Activated CD4-positive, alpha-beta T cell treated with anti-CD3 and anti-CD28 coated beads, Interleukin-2, amount 10 ng/mL, durations not matched to agents 24 days and 14 days (primary cell): ENCODE measurements at places on chromosomes 3 and 15. TPM values are rescaled to one million over a fixed set of nuclear protein-coding genes. Genes with fewer than 3 reads are reported as not detected.

DNA sequence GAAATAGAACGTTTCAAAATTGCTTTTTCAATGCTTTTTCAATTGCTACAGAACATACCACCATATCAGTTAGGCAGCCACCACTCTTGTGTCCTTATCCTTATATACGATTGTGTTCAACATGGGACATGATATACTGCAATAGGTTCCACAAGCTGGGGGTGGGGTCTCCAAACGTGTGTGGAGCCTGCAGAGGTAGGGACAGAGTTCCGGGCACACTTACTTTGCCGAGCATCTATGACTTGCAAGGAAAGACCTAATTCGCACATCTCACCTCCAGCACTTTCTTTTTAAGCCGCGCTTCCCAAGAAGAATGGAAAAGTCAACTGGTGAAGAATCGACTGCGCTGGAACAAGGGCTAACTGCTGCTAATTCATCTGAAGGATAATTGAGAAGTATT, 39.6 kb upstream of the SFMBT1 start:
- DNase-seq, result no peak

DNA sequence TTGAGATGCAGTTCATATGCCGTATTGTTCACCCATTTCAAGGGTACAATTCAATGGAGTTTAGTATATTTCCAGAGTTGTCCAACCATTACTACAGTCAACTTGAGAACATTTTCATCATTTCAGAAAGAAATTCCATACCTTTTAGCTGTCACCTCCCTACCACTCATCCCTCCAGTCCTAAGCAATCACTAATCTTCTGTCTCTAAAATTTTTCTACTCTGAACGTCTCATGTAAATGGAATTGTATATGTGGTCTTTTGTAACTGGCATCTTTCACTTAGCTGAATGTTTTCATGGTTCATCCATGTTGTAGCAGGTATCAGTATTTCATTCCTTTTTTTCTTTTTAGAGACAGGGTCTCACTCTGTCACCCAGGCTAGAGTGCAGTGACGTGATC, 51.1 kb downstream of the CMTM7 start:
- no peak for DNase-seq

DNA sequence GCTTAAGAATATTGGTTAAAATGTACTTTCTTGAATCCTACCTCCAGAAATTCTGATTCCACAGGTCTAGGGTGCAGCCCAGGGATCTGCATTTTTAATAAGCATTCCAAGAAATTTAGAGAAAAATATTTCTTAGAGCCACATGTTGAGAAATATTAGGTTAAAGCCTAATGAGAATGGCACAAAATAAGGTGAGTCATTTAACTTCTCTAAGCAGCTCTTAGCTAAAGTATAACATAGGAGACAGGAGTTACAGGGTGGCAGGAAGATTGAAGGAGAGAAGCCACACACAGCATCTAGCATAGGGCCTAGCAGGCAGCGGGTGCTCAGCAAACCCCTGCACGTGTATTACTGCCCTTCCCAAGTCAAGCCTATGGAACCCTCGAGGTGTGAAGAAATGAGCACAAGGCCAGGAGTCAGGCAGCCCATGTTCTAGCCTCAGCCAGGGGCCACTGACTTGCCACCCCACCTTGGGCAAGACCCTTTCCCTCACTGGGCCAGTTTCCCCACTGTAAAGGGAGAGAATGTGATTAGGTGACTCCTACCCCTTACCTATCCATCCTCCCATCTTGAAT, 197.1 kb upstream of the TLE3 start:
- no peak for DNase-seq

DNA sequence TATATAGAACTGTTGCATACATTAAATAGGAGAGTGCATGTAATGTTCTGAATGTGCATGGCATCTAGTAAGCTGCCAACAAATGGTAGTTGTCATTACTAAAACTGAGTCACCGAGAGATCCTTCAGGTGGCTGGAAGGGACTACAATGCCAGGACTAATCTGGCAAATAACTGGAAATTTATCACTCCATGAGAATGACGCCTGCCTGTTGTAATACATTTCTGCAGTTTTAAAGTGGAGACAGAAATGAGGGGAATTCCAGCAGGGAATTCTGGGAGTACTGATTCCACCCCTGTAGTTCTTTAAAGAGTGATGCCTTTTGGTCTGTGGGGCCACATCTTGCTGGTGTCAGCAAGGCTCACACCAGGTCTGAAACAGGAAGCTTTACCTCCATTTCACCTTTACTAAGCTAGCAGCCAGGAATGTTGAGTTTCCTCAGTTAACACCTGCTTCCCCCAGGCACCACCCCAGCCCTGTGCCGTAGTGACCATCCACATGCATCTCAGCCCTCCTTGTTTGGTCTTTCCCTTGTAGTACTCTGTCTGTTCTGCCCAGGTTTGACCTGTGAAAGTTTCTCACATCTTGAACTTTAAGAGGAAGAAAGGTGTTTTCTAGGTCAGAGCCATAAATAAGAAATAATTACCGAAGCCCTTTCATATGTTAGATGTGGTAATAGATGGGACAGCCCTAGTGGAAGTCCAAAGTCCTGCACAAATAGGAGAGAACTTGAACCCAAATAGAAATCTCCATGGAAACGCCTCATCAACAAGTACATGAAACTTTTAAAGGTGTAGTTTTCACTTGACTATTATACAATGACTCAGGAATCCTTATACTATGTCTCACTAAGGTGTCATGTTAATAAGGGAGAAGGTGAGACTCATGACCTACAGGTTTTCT, 56.7 kb upstream of the LMOD3 start:
- DNase-seq, result no peak

DNA sequence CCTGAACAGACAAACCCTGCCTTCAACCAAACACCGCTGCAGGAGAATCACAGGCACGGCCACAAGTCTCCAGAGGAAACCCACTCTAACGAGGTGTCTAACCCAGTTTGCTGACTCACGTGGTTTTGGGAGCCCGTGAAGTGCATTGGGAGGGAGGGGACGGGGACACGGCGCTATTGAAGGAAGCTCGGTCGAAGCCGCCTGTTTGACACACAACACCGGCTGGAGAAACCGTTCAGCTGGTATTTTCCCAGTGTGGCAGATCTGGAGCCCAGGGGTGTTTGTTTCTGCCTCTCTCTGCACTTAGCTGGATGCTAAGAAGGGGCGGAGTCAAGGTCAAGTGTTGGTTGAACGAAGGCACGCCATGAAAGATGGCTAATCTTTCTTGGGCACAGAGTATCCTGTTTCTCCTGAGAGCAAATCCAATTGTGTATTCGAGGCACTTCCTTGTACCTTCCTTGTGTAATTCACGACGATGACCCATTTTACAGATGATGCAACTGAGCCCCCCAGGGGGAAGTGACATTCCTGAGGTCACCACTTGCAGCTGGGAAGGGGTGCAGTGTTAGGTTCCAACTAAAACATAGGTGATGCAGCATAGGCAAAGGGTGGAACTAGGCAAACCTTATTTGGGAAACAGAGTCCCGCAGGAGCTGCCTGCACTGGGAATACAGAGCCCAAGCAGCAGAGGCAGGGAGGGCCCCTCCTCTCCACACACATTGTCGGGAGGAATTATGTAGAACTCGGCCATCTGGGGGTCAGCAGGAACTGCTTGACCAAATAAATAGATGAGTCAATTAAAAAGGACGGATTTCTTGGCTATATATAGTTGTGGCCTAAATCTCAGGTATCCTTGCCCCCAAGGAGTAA, 22.5 kb downstream of the SLC6A6 start:
- peak; percentile 75 for DNase-seq

DNA sequence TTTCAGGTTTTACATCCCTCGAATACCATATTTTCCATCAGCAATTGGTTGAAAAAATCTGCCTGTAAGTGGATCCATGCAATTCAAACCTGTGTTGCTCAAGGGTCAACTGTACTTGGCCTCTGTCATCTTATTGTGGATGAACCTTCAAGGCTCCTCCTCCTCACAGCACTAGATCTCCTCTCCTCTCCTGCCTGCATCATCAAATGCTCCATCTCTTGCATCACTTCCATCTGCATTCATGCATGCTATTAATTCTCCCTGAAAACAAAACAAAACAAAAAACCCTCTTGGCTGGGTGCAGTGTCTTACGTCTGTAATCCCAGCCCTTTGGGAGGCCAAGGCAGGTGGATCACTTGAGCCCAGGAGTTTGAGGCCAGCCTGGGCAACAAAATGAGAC, 10.1 kb downstream of the BCL2L10 start:
- no peak for DNase-seq

Gene ALDH1A3
- total RNA-seq, result not detected in 2 replicates

GRCh38 chr3:7632305-7632704, 771.4 kb downstream of the GRM7 start:
- no peak for DNase-seq

Gene AADAC
- not detected in 2 replicates for total RNA-seq

GRCh38 chr3:195931582-195932273, 23.4 kb upstream of the TNK2 start:
- DNase-seq, result no peak

Gene UBE2E1
- 72.6 and 79.5 TPM in 2 replicates for total RNA-seq

DNA sequence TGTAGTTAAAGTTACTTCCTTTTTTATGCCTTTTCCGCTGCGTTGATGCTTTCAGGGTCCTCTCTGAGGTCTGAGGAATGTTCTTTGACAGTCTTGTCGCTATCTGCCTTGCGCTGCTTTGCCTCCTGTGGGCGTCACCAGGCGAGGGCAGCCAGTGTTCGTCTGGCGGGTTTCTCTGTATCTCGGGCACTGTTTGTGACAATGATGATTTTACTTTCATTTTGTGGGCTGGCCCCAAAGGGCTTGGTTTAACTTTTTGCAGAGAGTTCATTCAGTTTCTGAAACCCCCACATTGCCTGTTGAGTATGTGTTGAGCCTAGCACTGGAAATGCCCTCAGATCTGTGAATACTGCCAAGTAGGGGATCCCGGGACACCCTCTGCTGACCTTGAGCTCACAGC, 24.6 kb upstream of the SACM1L start:
- DNase-seq, result peak; percentile 92

- no peak for DNase-seq
Measured at GRCh38 chr3:55645422-55645821, 158.3 kb upstream of the WNT5A start.

GRCh38 chr3:46112984-46113383, 85.7 kb upstream of the XCR1 start:
- no peak for DNase-seq

Gene NAA50
- total RNA-seq, result 152 and 153 TPM in 2 replicates

Gene TM6SF1
- total RNA-seq, result 3.6 and 4.0 TPM in 2 replicates

Gene ITIH1
- total RNA-seq, result not detected in 2 replicates

Gene NMB
- 2.8 and 3.7 TPM in 2 replicates for total RNA-seq

DNA sequence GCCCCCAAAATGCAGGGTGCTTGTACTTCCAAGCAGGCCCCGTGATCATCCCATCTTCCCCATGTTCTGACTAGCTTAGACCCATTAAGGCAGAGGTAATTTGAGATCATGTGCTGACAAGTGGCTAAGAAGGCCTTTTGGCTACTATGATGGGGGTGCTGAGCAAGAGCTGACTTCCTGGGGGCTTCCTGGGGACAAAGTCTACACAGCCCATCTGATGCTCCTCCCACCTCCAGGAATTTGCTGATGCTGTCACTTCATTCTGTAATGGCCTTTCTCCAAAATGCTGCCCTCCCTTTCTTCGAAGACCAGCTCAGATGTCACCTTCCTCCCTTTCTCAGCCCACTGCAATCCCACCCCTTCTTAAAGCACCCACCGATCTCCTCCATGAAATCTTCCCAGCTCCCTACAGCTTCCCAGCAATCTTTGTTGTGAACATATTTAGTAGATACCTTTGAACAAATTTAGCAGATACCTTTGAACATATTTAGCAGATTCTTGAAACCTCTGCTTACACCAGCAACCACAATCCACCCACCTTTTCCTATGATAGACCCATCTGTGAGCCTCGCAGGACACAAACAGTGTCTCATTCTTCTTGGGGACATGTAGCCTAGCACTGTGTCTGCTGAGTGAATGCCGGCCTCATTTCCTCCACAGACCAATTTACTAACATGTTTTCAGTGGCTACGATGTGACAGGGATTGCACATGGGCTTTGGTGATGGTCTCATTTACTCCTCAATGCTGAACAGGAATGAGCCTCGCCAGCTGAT, 223.3 kb downstream of the EPHB1 start:
- DNase-seq, result no peak
